ENCODE measurements at places on chromosomes 1 and 21. TPM values are rescaled to one million over a fixed set of nuclear protein-coding genes. Genes with fewer than 3 reads are reported as not detected.

The TNFRSF1B gene
- 12.9 TPM for total RNA-seq

The SPATA45 gene
- not detected for total RNA-seq

The CRYBG2 gene
- not detected for total RNA-seq

The RGS13 gene
- total RNA-seq: not detected

The SPRR1B gene
- total RNA-seq: not detected

The SLC45A3 gene
- total RNA-seq: 17.0 TPM

The KRTAP21-2 gene
- total RNA-seq: not detected

The RBM11 gene
- total RNA-seq: not detected

The ETV3L gene
- not detected for total RNA-seq

The CFHR1 gene
- total RNA-seq: 490 TPM

The ALPL gene
- total RNA-seq: 50.8 TPM
